Activated CD4-positive, alpha-beta memory T cell treated with anti-CD3 and anti-CD28 coated beads, Interleukin-2, amount 10 ng/mL, durations not matched to agents 7 days and 5 days (primary cell): ENCODE measurements at places on chromosomes 1 and 21.

DNA sequence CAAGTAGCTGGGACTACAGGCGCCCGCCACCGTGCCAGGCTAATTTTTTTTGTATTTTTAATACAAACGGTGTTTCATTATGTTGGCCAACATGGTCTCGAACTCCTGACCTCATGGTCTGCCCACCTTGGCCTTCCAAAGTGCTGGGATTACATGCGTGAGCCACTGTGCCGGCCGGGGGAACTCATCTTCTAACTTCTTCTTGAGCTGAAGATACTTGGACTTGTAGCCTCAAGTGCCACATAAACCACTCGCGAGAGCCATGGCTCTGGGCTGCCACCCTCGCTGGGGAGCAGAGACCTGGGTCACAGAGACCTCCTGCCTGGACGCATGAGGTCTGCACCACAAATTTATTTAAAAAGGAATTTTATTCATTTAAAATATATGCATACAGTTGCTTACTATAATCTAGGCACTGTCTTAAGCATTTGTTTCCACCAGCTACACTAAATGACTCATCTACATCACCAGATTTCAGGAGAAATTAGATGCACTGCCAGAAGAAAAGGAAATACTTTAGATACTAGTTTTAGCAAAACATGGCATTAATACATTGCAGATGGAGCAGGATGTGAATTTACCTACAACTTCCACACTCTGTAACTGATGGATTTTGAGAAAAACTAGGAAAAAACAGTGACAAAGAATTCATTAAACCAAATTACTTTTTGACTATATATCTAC, 29.9 kb upstream of the PUM1 start:
- no peaks in the 10 kb centered on the region for H3K27me3 ChIP-seq
- no peaks in the 10 kb centered on the region for H3K4me1 ChIP-seq
- DNase-seq, result no peak
- H3K36me3 ChIP-seq, result no peaks in the 10 kb centered on the region
- H3K27ac ChIP-seq, result no peak overlapping the region
- no peak overlapping the region for H3K4me3 ChIP-seq

- H3K4me3 ChIP-seq, result no peak overlapping the region
- peaks cover 55% of the 10 kb centered on the region for H3K4me1 ChIP-seq
Measured at GRCh38 chr1:221823149-221823548, 81.3 kb upstream of the DUSP10 start.

DNA sequence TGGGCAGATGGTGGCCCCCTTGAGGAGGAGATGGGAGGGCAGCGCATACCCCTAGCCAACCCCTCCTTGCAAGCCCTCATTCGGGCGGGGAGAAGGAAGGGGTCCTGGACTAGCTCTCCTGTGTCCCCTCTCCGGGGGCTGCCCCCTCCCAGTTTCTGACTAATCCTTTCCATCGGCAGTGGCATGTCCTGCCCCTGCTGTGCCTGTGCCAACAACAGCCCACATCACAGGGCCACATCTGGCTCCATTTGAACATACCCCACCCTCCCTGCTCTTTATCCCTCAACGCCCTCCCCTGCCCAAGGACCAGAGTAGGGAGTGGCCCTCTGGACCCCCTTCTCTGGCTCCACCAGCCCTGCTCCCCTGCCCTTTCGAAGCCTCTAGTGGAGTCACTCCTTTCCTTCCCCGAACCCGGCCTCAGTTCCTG, 11.0 kb upstream of the LMNA start:
- H3K27me3 ChIP-seq, result peaks cover 6% of the 10 kb centered on the region
- H3K36me3 ChIP-seq, result no peaks in the 10 kb centered on the region
- H3K4me1 ChIP-seq, result peaks cover 50% of the 10 kb centered on the region
- no peak for DNase-seq
- no peak overlapping the region for H3K4me3 ChIP-seq
- H3K27ac ChIP-seq, result no peak overlapping the region

DNA sequence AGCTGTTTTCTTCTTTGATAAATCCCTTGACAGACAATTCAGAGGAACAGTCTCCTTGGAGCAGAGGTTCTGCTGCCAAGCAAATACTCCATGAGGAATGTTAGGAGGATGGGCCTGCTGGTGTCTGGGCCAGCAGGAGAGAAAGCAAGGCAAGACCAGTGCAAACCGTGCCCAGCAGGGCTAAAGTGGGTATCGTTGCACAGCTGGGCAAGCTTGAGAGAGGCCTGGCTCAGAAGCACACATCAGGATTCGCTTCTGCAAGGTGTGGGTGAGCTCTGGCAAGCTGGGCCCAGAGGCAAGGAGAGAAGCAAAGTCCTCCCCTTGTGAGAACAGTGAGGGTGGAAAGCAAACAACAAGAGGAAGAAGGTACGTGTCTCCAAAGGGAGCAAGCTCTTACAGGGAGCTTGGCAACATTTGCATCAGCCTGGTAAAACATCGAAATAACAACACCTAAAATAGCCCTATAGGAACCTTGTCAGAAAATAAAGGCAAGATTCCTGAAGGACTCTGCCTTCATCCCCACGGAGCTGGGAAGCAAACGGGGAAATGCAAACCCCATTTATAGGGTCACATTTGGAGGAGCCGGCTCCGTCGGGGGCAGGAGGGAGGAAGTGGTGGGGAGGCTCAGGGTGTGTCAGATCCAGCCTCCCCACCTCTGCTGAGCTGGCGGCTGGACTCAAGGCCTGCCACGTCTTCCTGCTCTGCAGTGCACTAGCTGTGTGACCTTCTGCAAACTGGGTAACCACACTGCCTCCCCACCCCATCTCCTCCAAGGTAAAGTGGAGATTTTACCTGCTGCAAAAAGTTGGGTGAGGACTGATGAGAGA, 62.3 kb upstream of the HIVEP3 start:
- H3K36me3 ChIP-seq, result no peaks in the 10 kb centered on the region
- no peak overlapping the region for H3K4me3 ChIP-seq
- H3K27me3 ChIP-seq, result no peaks in the 10 kb centered on the region

DNA sequence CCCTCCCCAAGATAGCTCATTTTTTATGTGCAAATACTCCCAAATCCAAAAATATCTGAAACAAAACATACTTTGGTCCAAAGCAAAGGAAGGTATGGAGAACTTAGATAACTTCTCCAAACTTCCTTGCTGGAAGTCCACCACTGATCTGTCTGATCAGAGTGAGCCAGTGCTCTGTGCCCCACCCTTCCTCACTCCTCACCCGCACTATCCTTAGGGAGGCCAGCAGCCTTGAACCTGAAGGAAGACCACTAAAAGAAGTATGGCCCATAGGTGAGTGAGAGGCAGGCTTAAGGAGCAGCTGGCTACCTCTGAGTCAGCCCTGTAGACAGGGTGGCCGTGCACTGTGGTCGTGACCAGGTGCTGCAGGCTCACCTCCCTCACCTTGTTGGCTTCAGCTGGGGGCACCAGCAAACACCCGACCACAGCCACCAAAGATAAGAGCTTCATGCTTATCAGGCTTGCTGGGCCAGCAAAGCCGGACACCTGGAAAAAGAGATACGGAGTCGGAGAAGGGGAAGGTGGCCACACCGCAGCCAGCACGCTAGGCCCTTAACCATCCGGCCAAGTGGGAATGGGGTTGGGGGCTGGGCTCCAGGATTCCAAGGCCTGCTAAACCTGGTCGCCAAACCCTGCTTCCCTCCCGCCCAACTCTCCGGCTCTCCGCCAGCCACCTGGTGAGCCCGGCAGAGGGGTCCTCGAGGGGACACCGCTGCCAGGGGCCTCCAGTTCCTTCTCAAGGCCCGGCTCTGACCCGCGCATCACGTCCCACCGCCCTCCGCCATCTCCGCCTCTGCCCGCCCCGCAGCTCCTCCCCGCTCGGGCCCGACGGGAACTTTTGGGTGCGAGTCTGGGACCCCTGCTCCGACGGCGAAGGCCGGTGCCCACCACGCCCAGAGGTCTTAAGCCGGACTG, 543 bp downstream of the TMEM9 start:
- H3K4me1 ChIP-seq, result peaks cover 15% of the 10 kb centered on the region
- DNase-seq, result no peak
- peak overlapping the region; percentile 55 for H3K27ac ChIP-seq
- H3K36me3 ChIP-seq, result no peaks in the 10 kb centered on the region
- H3K4me3 ChIP-seq, result peak overlapping the region; percentile 81

DNA sequence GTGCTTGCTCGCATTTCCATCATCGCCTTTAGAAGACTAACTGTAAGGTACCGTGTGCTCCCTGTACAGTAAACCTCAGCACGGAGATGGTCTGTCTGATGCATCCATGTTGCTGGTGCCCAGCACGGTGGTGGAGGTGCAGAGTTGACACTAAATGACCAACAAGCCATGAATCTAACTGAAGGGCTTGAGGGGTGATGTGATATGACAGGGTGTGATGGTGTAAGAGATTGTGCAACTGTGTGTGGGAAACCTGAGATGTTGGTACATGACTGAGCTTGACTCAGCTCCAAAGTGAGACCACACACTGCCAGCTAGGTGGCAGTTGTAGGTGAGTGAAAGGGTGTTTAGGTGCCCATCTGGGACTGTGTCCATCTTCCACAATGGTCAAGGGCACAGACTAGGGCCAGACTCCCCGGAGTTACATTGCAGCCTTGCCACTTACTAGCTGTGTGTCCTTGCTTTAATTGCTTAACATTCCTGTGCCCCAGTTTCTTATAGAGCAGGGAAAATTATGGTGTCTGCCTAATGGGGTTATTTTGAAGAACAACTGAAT, 21.4 kb downstream of the SLC2A1 start:
- H3K27me3 ChIP-seq, result no peaks in the 10 kb centered on the region
- peaks cover 99% of the 10 kb centered on the region for H3K4me1 ChIP-seq
- peak overlapping the region; percentile 52 for H3K4me3 ChIP-seq
- peak overlapping the region; percentile 94 for H3K27ac ChIP-seq
- H3K36me3 ChIP-seq, result peaks cover 92% of the 10 kb centered on the region

- H3K4me3 ChIP-seq, result no peak overlapping the region
- no peak for DNase-seq
- peaks cover 12% of the 10 kb centered on the region for H3K27me3 ChIP-seq
- no peak overlapping the region for H3K27ac ChIP-seq
- no peaks in the 10 kb centered on the region for H3K36me3 ChIP-seq
Measured at GRCh38 chr1:227191607-227192006, 126.7 kb downstream of the CDC42BPA start.

DNA sequence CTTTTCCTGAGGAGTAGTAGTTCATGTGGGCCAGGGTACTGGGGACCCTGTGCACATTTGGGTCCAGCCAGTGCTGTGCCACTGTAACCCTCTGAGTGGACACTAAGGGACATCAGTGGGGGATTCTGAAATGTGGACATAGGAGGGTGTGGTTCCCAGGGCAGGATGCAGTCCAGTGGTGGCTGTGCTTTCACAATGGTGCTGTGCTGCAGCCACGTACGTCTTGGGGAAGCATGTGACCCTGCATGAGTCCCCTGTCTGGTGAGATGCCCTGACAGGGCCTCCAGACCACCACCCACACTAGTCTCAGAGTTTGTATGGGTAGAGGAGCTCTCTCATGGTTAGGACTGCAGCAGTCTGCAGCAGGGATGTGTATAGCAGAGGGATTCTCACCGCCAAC, 37.8 kb upstream of the WNT2B start:
- H3K27ac ChIP-seq, result no peak overlapping the region
- peaks cover 45% of the 10 kb centered on the region for H3K27me3 ChIP-seq
- H3K36me3 ChIP-seq, result no peaks in the 10 kb centered on the region
- H3K4me3 ChIP-seq, result no peak overlapping the region
- no peak for DNase-seq

DNA sequence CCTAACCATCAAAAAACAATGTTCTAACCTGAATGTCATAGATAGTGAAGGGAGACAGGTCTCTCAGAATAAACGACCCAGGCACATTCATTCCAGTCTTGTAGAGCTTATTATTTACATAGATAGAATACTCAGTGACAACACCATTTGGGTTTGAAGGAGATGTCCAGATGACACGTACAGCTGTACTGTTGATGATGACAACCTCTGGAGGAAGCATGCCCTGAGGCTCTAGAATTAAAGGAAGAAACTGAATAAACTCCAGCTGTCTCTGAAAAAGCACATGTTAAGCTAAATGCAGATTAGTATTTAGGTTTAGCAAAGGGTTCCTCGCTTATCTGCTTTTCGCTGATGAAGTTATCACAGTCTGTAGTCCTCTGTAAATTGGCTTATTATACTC, 277.2 kb downstream of the KCTD3 start:
- no peak overlapping the region for H3K4me3 ChIP-seq
- DNase-seq, result no peak
- no peaks in the 10 kb centered on the region for H3K27me3 ChIP-seq
- no peaks in the 10 kb centered on the region for H3K4me1 ChIP-seq
- H3K27ac ChIP-seq, result no peak overlapping the region

DNA sequence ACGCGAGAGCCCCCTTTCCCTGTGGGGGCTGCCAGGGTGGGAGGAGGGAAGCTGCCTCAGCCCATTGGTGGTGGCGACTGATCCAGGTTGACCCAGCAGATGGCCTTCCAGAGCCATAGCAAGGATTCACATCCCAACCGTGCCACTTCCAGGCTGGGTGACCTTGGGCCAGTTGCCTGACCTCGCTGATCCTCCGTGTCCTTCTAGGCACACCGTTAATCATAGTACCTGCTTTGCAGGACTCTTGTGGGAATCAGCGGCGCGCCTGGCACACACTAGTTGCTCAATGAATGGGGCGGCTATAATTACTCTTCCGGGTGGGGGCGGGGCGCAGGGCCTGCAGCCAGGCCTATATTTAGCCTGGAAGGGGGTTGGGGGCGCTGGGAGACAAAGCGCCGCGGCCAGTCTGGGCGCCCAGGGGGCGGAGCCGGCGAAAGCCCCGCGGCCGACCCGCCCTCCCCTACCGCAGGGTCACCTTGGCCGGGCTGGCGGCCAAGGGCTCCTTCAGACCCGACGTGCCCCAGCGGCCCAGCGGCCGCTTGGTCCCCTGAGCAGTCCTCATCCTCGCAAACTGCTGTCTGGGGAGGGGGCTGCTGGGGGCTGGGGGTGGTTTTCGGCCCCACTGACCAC, 5.1 kb downstream of the HSPB7 start:
- no peaks in the 10 kb centered on the region for H3K36me3 ChIP-seq
- H3K4me1 ChIP-seq, result peaks cover 11% of the 10 kb centered on the region
- H3K27ac ChIP-seq, result no peak overlapping the region
- peak; percentile 39 for DNase-seq
- peaks cover 19% of the 10 kb centered on the region for H3K27me3 ChIP-seq

GRCh38 chr21:22120616-22121266, 1122.5 kb downstream of the NCAM2 start:
- no peak for DNase-seq
- H3K4me1 ChIP-seq, result no peaks in the 10 kb centered on the region
- H3K27ac ChIP-seq, result no peak overlapping the region

GRCh38 chr1:145985502-145986439, 10.6 kb downstream of the TXNIP start:
- H3K4me3 ChIP-seq, result no peak overlapping the region
- H3K4me1 ChIP-seq, result peaks cover 34% of the 10 kb centered on the region
- no peaks in the 10 kb centered on the region for H3K36me3 ChIP-seq
- peak overlapping the region; percentile 73 for H3K27ac ChIP-seq

DNA sequence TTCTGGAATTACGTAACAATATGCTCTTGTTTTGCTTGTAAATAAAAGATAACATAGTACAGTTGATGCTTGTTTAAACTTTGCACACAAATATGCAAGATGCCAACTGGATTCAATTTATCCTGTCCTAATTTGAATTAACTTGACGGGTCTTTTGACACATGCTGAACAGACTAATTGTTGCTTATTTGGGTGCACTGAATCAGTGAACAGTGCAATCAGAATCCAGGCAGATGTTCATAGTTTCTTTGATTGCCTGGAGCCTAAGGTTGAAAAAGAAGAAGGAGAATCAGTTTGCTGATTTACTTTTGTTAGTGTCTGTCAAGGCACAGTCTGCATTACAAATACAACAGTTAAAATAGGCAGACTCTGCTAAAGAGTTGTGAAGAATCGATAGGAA, 307.9 kb downstream of the COL11A1 start:
- no peak for DNase-seq
- H3K27ac ChIP-seq, result no peak overlapping the region
- no peaks in the 10 kb centered on the region for H3K27me3 ChIP-seq
- no peak overlapping the region for H3K4me3 ChIP-seq
- H3K4me1 ChIP-seq, result no peaks in the 10 kb centered on the region

GRCh38 chr1:83113652-83114051, 885.3 kb downstream of the TTLL7 start:
- no peak for DNase-seq
- no peaks in the 10 kb centered on the region for H3K36me3 ChIP-seq
- H3K27me3 ChIP-seq, result no peaks in the 10 kb centered on the region
- peaks cover 1% of the 10 kb centered on the region for H3K4me1 ChIP-seq
- no peak overlapping the region for H3K27ac ChIP-seq
